Naive thymus-derived CD4-positive, alpha-beta T cell (primary cell): ENCODE measurements at places on chromosomes 13 and 19. TPM values are rescaled to one million over a fixed set of nuclear protein-coding genes. Genes with fewer than 3 reads are reported as not detected.

The MUC16 gene
- polyA plus RNA-seq = not detected

The NAA16 gene
- polyA plus RNA-seq = 15.8 TPM

The ZNF709 gene
- 3.3 TPM for polyA plus RNA-seq

The DACT3 gene
- polyA plus RNA-seq = not detected

The CABP5 gene
- polyA plus RNA-seq = not detected

The SIGLECL1 gene
- polyA plus RNA-seq = not detected

The CKM gene
- not detected for polyA plus RNA-seq
